ENCODE measurements at places on chromosomes 2 and 18.

- no peak for DNase-seq
Measured at GRCh38 chr2:237987268-237987667, 20.5 kb downstream of the UBE2F start.

DNA sequence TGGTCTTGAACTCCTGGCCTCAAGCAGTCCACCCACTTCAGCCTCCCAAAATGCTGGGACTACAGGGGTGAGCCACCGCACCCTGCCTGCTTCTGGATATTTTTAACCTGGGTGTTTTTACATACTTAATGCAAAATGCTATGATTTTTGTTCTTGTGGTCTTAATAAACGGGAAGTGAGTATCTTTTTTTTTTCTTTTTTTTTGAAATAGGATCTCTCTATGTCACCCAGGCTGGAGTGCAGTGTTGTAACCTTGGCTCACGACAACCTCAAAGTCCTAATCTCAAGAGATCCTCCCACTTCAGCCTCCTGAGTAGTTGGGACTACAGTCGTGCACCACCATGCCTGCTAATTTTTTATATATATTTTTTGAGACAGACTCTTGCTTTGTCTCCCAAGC is 19.2 kb upstream of the ASXL2 start:
- DNase-seq: no peak

- DNase-seq: no peak
Measured at GRCh38 chr2:96927405-96928171, 57.7 kb upstream of the SEMA4C start.

- DNase-seq: no peak
Measured at GRCh38 chr2:96940980-96941775, 45.2 kb downstream of the FAM178B start.

- DNase-seq: no peak
Measured at GRCh38 chr18:23433360-23433759, 19.7 kb upstream of the RIOK3 start.

DNA sequence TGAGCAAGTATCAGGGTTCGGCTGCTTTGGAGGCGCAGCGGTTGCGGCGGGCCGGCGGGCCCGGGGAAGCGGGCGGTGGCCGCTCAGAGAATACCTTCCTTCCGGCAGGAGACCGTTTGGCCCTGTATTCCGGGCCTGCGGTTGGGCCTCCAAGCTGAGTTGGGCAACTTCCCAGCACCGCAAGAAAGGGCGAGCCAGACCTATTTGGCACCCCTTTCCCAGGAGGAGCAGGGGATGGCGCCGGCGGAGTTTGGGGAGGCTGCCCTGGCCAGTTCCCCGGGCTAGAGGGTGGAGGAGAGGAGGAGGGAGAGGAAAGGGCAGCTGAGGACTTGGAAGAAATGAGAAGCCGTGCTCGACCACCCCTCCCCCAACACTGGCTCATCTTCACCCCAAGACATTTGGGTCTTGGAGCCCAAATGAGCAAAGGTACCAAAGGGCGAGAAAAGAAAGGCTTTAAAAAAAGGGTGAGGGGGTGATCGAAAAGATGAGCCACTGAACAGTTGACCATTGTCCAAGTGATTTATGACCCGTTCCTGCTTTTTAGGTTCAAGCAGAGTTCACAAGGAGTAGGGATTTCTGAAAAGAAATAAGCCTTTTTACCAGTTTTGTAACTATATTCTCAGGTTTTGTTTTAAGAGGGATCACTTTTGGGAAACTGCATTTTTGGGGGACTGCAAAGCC is 8.4 kb downstream of the HOXD3 start:
- no peak for DNase-seq

GRCh38 chr2:59046401-59047372 is 805.6 kb upstream of the FANCL start:
- no peak for DNase-seq
